ENCODE measurements at places on chromosomes 3 and 15.

- DNase-seq = no peak
Measured at GRCh38 chr3:55406696-55407425, 80.2 kb downstream of the WNT5A start.

GRCh38 chr3:63061449-63061848 lies 186.2 kb upstream of the CADPS start:
- DNase-seq = no peak

- DNase-seq = no peak
Measured at GRCh38 chr3:42163622-42164244, 72.6 kb downstream of the TRAK1 start.

- DNase-seq = no peak
Measured at GRCh38 chr3:77524946-77525682, 485.2 kb downstream of the ROBO2 start.
